Stimulated activated CD4-positive, alpha-beta T cell treated with anti-CD3 and anti-CD28 coated beads, Interleukin-4, amount 100 ng/mL, for 24 hours (primary cell): ENCODE measurements at places on chromosomes 2 and 18.

- DNase-seq, result no peak
These were observed 248.4 kb upstream of the MEIS1 start for GRCh38 chr2:66186537-66186936.

DNA sequence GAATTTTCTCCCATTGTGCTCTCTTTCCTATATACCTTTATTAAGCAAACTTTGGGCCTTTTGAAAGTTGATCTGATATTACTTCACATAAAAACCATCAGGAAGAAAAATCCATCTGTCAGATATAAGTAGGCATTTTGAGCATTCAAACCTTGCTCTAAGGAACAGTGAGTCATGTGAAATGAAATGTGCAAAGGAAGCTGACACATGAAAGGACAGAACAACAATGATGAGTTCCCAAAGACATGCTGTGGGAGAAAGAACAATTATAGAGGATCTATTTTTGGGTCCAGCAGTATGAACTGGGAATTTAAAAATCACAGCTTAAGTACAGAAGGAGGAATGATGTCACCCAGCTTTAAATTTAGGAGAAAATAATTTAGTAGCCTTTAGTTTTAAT is 18.1 kb downstream of the CALCRL start:
- DNase-seq, result no peak

GRCh38 chr2:96111823-96112500 is 4.4 kb downstream of the ADRA2B start:
- DNase-seq, result no peak

DNA sequence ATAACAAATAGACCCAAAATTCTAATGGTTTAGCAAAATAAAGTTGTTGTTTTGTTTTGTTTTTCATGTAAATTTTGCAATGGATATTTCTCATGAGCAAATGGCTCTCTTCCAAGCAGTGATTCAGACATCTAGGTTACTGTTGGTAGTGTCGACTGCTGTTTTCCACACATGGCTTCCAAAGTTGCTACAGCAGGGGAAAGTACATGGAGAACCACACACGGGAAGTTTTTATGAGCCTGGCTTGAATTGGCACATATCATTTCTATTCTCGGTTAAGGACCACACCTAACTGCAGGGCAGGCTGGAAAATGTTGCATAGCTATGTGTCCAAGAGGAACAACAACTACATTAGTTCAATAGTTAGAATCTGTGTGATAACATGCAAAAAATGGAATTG is 262.1 kb downstream of the GALNT13 start:
- no peak for DNase-seq

DNA sequence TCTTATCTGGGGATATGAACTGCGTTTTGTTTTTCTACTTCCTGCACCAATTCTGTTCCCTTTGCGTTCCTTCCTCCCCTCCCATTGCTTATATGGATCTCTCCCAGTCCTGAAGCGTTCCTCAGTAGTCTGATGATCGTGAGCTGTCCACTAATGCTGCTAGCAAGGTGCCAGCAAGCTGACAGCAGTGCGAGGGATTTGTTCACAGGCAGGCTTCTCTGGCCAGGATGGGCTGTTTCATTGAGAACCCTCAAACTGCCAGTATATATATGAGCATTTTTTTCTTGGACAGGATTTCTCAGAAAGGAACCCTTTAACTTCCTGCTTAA is 40.1 kb downstream of the GTF3C3 start:
- DNase-seq, result no peak

DNA sequence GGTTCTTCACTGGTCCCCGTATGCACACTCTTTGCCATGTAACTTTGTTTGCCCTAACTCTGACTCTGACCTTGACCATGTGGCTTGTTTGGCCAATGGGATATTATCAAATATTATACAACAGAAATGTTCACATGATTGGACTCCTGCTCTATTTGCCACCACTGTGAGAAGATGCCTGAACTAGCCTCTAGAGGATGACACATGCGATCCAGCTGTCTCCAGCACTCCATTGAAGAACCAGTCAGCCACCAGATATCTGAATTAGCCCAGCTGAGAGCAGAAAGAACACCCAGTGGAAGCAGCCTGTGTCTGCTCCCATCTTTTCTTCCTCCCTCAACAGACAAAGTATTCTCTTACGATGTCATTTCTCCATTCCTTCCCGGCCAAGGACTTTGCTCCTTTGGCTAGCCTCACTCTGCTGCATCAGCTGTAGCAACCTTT is 412.1 kb downstream of the IRS1 start:
- no peak for DNase-seq

- DNase-seq, result peak; percentile 53
These were observed 10.2 kb downstream of the PROKR1 start for GRCh38 chr2:68653538-68653982.

DNA sequence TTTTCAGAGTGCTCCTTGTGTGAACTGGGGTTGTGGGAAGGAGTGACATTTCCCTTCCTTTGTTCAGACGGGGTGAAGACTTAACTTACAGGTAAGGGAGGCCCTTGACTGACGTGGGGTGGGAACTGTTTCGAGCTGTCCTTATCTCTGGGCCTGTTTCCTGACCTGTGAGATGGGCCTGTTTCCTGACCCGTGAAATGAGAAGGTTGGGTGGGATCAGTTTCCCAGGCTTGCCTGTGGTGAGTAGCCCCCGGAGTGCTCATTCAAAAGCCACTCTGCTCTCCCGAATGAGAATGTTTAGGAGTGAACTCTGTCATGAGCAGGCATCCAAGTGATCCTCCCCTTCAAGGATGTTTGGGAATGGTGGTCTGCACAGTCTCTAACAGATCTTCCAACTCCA is 4.1 kb upstream of the LYPD6B start:
- DNase-seq, result no peak

- no peak for DNase-seq
These were observed 34.5 kb upstream of the CCDC88A start for GRCh38 chr2:55454121-55454520.

DNA sequence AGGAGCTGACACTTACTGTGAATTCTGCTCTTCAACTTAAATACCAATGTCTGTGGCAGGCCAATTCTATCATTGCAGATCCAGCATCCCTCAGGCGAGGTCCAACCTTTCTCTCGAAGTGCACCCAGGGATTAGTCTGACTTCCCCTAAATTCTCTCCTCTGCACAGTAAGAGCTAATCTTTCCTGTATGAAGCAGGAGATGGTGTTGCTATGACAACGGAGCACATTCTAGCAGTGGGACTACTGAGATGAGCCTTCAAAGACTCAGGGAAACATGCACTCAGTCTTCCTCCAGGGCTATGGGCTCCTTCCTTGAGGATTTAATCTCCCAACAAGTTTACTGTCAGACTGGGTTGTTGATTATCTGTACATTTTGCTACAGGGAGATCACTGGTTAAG is 176.3 kb downstream of the NOL4 start:
- no peak for DNase-seq

DNA sequence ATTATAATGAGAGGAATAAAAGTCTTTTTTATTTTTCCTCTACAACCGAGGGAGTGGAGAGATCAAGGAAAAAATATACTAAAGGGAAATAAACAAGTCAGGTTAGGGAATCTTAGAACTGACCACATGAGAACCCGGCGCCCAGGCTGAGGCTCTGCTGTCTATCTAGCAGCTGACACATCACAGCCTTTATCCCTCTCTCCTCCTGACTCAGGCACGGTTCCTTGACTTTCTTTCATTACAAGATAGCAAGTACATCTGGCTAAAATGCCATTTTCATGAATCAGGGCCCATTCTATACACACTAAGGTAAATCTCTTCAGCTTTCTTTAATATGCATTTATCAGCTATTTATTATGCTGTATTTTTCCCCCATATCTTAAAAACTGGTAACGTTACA is 296.0 kb downstream of the TMX3 start:
- no peak for DNase-seq
